ENCODE measurements at places on chromosomes 13 and 19.
A peak's percentile ranks its signal among the peaks of the same experiment; 100 is the strongest.

DNA sequence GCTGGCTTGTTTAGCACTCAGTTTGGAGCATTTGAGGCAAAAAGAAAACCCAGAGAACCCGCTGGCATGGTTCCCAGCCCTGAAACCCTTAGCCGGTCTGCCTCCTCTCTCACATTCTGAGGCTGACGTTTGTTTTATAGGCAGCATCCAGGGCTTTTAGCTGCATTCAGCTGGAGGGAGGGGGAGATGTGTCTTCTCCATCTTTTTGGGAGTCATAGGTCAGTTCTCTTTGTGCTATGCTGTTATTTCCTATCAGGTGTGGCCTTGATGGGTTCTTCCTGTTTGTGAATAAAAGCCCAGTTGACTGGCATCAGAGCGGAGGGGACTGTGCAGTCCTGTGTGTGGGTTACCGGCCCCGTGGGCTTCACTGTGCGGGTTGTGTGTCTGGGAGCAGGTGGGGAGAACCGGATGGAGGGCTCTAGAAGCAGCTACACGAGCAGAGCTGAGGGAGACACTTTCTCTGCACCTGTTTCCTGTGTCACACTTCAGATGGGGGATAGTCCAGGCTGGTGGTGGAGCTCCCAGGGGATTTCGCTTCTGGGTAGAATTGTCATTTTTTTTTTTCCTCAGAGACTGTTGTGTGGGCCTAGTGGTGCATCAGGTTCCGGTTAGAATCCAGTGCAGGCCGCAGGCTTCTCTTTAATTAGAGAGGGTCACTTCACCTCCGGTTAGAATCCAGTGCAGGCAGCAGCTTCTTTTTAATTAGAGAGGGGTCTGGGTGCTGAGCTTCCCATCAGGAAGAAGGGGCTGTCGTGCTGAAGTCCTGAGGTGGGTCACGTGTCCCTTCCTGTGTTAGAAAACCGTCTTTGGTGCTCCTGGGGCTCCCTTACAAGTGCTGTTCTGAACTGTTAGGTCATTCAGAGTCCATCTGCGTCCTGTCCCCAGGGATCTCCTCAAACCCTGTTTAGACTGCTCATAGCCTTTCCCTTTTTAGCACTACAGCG, 69.6 kb downstream of the ARHGEF7 start:
- no peak for DNase-seq

- peak; percentile 54 for DNase-seq
Observed at GRCh38 chr13:101489643-101490405, 37.3 kb downstream of the ITGBL1 start.

GRCh38 chr19:2268480-2268830, 12.2 kb upstream of the JSRP1 start:
- DNase-seq = no peak

GRCh38 chr13:113486698-113487097, 3.8 kb downstream of the DCUN1D2 start:
- no peak for DNase-seq

GRCh38 chr13:32902874-32903273, 113.3 kb upstream of the KL start:
- DNase-seq = peak; percentile 83

- no peak for DNase-seq
Observed at GRCh38 chr13:68023838-68024581, 793.9 kb upstream of the PCDH9 start.

DNA sequence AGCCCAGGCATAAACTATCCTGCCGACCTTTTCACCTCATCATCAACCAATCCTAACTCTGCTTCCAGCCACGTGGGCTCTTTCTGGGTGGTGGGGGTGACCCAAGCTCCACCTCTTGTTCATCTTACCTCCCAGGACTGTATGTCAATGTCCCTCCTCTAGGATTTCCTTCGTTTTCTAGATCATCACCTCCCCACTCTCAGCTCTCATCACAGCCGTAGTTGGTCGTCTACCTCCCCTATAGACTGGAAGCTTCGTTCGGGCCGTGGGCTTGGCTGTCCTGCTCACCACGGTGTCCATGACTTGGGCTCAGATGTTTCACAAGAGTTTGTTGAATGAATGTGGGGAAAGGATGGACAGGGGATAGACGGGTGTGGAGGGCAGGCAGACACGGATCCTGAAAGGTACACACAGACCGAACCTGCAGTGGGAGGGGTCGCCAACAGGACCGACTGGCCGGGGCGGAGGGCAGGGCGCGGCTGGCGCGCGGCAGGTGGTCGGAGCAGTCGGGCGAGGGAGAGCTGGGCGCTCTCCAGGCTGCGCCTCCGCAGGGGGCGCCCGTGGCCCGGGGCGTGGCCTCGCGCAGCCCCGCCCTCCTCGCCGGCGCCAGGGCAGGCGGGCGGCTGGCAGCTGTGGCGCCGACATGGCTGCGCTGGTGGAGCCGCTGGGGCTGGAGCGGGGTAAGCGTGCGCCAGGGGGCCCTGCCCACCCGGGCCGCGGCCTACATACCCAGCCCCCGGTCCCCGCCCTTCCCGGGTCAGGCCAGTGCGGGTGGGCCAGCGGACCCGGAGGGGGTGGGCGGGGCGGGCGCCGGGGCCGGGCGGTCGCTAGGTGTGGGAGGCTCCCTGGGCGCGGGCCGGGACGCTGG, at the start of gene LIN7B:
Gene LIN7B, plus strand, starts transcription at position 609 of the 868 bp plus-strand sequence. Its CDS starts 35 bp downstream, at position 644.
- DNase-seq = peak; percentile 89

DNA sequence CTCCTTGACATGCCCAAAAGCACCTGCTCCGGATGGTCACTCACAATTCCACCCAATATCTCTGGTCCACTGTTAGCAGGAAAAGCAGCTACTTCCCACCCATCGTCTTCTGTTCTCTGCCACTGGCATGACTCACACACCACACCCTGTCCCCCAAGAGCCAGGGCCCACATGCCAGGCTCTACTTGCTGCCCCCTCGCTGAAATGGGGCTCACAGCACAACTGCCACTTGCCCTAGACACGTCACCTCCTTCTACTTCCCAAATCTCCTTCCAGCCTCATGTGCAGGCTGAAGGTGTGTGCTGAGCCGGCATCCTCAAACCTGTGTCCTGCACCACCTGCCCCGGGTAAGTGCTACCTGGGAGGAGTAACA, 65.0 kb downstream of the TBC1D4 start:
- DNase-seq = peak; percentile 27
